Stimulated activated CD4-positive, alpha-beta T cell treated with anti-CD3 and anti-CD28 coated beads, Interleukin-4, amount 100 ng/mL, for 24 hours (primary cell): ENCODE measurements at places on chromosomes 5 and 9.

- no peak for DNase-seq
Measured at GRCh38 chr5:68565427-68565826, 349.9 kb downstream of the PIK3R1 start.

DNA sequence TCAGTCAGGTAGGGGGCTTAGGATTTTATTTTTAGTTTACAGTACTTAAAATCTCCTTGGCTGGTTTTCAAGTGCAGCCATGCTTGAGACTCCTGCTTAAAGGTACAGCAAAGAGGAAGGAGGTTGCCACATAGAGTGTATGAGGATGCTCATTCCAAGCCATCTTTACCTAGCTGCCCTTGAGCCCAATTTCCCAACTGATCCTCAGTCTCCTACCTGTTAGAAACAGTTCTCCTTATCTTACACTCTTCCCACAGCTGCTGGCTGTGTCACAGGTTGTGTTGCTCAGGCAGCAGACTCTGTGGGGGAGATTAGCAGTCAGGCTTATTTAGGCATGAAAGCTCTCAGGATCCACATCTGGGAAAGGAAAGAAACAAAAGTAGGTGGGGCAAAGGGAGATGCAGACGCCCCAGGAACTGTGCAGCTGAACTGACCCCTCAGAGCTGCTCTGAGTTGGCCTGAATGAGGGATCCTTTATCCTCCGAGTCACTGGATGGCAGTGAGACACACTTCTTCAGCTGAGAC, 95.1 kb downstream of the NMUR2 start:
- DNase-seq, result no peak

DNA sequence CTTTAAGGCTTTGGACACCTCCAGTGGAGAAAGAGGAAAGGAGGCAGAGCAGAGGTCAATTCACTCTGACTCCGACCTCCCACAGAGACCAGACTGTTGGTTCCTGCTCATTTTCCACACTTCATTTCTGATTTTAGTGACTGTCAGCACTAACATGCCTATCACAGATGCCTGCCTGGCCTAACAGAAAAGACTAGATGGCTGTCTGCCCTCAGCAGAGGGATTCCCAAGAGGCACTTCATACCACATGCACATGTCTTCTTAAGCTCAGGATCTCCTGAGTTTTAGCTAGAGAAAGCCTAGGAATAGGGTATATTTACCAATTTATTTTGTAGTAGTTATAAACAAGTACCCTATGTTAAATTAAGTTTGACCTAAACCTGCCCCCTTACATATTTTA, 336.0 kb downstream of the ENC1 start:
- DNase-seq, result no peak

GRCh38 chr5:107950776-107951175, 280.0 kb upstream of the EFNA5 start:
- DNase-seq, result no peak

GRCh38 chr5:19771174-19771835, 216.7 kb downstream of the CDH18 start:
- DNase-seq, result no peak
